ENCODE measurements at places on chromosomes 5 and 9.

- DNase-seq: no peak
Measured at GRCh38 chr5:91022518-91022917, 360.6 kb downstream of the ARRDC3 start.

DNA sequence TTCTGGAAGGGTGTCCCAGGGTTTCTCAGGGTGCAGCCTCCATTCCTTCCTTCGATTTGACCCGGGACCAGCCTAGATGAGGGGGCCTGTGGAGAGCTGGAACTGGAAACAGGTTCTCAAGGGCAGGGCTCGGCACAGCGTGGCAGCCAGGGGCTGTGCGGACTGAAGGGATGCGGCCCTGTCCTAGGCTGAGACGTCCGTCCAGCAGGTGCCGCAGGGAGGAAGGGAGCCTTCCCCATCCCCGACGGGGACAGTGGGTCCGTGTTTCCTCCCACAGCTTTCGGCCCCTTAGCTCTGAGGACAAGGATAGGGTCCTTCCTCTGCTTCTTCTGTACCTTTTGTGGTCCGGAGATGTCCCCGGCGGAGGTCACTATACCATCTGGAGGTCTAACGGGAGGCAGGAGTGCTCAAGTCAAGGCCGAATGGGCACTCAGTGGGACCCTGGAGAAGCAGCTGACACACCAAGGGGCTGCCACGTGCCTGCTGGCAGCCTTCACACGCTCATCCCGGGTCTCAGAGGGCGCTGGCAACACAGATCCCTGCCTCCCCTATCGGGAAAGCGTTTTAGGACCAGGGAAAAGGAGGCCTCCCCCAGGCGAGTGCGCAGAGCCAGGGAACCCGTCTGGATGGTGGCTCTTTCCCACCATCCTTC is 49.9 kb downstream of the USP20 start:
- DNase-seq: no peak

DNA sequence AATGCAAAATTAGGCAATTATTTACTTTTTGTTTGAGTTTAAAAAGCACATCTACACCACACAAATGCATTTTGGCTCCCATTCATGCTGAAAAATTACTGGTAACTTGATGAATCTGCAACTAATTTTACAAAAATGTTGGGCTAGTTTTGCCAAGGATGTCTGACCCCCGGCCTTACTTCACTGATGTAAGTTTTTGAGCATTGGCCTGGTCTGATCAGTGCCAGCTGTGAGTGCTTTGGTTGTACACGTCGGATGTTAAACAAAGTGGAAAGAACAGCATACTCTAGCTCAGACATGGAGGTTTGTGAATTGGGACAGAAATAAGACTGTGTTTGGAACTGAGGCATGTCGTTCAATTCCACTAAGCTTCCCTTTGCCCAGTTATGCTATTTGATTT is 1044.2 kb downstream of the TLE4 start:
- no peak for DNase-seq

GRCh38 chr9:125948887-125949596 is 201.9 kb downstream of the PBX3 start:
- DNase-seq: no peak

DNA sequence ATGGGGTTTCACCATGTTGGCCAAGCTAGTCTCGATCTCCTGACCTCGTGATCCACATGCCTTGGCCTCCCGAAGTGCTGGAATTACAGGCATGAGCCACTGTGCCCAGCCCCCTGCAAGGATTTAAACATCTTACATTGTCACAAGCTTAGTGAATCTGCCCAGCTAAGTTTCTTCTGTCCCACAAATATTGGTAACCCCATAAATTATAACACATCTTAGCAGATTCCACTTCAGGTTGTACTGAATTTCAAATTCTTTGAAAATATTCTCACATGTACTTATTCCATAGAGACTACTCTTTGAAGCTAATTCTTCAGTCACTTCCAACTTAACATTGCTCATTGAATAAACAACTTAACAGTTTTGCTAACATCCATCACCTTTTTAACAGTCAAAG is 13.4 kb upstream of the AFF4 start:
- no peak for DNase-seq

DNA sequence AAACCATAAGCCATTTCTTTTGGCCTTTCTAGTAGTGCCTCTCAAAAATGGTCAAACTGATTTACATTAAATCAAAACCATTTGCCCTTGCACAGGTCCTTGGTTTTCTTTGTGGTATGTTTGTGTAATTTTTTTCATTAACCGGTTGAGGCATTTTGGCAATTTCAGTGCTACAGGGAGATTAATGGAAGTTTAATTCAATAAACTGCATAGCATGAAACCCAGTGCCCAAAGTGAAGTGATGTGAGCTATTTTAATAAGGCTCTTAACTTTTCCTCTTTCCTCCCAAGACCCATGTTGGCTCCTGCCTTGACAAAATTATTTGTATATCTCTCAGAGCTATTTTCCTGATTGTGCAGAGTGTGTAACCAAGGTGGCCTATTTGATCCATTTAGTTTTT is 326.2 kb upstream of the SEMA6A start:
- no peak for DNase-seq

DNA sequence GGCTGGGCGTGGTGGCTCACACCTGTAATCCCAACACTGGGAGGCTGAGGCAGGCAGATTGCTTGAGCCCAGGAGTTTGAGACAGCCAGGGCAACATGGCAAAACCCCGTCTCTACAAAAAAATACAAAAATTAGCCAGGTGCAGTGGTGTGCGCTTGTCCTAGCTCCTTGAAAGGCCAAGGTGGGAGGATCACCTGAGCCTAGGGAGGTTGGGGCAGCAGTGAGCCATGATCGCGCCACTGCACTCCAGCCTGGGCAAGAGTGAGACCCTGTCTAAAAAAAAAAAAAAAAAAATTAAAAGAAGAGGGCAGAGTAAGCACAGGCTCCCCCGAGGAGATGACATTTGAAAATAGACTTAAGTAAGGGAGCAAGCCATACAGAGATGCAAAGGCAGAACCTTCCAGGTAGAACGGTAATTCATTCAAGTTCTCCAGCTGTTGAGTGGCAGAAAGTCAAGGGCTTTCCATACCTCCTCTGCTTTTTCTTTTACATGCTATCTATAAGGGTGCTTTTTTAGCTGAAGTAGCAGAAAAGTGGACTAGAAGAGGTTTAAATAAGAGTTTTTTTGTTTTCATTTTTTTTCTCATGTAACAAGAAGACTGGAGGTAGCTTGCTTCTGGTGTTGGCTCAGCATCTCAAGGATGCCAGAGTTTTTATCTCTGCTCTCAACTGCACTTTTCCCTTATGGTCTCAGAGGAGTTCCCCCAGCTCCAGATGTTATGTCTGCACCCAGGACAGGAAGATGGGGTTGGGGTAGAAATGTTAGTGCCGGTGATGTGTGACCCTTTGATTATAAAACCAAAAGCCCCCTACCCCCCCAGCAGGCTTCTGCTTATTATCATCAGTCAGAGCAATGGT is 40.8 kb downstream of the ERGIC1 start:
- no peak for DNase-seq

GRCh38 chr5:88743231-88743834 is 139.7 kb downstream of the MEF2C start:
- DNase-seq: no peak

DNA sequence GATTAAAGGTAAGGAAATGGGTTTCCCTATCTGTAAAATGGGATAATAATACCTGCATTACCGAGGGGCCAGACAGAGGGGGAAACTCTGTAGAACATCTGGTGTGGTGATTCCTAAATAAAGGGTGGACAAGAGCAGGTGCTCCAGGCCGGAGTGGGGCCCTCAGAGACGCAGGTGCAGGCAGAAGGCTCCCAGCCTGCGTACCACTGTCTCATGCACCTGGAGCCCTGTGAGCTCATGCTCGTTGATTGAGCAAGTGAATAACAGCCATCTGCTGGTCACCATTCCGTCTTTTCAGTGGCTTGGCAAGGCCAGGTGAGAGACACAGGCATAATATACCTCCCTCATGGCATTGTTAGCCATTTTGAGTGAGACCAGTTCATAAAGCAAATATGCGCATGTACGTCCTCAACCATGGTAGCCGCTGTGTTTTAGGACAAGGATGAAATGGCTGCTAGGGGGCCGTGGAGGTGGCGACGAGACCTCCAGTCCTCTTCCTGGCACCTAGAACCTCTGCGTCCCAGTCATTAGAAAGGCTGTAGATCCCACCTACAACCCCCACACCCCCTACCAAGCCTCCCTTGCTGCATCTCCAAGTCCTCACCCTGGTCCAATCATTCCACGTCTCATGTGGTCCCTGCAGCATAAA is 198.0 kb upstream of the MVB12B start:
- no peak for DNase-seq

- DNase-seq: no peak
Measured at GRCh38 chr9:31347082-31347617, 1037.3 kb upstream of the ACO1 start.

- no peak for DNase-seq
Measured at GRCh38 chr9:108043585-108043984, 554.0 kb upstream of the KLF4 start.

GRCh38 chr9:118882684-118883083 is 486.6 kb downstream of the BRINP1 start:
- no peak for DNase-seq

GRCh38 chr9:78544230-78544629 is 247.3 kb downstream of the PSAT1 start:
- DNase-seq: no peak

DNA sequence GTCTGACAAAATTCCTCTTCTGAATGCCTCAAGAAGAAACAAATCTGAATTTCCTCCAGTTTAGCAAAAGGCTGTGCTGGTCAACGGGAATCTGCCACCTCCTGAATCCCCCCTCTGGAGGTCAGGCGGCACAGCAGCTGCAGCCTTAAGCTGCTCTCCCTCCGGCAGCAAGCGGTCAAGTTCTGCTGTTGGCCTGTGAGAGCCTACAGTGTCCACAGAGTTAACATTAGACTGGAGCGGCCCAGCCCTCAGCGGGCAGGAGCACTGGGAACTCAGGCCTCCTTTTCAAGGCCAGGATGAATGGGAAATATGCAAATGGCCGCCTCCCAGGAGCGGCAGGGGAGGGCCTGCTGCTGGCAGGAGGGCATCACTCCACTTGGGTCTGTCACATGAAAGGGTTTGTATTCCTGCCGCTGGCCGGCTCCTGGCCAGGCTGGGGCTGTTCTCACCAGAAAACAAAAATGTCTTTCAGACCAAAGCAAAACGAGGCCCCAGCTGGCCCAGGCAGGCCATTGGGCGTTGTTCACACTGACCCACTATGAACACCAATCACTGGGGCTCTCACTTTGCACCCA is 8.2 kb downstream of the ACSL6 start:
- DNase-seq: no peak

- DNase-seq: no peak
Measured at GRCh38 chr5:153084511-153084910, 406.0 kb upstream of the GRIA1 start.
